Gastrocnemius medialis (tissue), 4 donors: ENCODE measurements at places on chromosomes 5 and 9. TPM values are rescaled to one million over a fixed set of nuclear protein-coding genes. Genes with fewer than 3 reads are reported as not detected.

The GRIA1 gene
- 0.46 TPM for total RNA-seq

The SLC9A3 gene
- total RNA-seq: 1.8 TPM

DNA sequence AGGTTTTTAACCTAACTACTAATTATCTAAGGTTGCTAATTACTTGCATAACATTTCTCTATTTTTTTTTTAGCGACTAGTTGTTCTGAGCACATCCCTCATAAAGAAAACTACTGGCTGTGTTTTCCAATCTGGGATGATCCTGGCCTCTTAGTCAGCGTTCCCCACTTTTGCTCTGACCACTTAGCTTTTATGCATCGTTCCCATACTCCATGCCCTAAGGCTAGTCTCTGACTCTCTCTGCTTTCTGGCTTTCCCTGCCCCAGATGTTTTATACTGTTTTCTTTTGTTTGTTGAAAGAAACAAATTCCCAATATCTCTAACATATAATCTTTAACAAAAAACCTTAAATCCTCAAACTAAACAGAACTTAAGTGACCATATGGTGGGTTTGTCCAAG, 217.9 kb downstream of the SPATA31D1 start:
- DNase-seq: no peak

DNA sequence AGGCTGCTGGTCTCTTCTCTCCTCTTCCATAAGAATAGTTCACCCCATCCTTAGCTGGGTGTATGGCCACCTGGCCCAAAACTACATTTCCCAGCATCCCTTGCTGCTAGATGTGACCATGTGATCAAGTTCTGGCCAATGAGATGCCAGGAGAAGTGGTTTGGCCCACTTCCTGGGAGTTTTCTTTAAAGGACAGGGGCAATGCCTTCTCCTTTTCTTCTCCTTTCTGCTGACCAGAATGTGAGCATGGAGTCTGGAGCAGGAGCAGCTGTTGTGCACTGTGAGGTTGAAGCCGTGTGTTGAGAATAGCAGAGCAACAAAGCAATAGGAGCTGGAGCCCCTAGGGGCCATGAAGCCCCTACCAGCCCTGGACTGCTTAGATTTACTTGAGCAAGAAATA, 36.8 kb downstream of the C9orf50 start:
- DNase-seq: peak; percentile 48

DNA sequence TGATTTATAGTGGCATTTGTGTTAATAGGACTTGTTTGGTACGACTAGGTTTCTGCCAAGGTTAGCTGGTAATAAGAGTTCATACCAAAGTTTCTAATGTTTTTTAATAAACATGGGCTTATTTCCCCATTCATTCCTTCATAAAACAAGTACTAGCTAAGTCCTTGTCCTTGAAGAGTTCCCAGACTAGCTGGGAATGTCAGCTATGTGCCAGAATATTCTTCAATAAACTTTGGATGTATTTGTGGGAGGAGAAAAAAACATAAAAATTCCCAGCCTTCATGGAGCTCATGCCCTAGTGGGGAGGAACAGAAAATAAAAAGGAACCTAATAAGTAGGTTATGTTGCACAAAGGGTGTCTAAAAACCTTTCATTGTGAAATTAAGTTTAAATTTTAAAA, 176.9 kb downstream of the DENND1A start:
- DNase-seq: no peak
